Placental epithelial cell (primary cell): ENCODE measurements at places on chromosomes 4 and X. TPM values are rescaled to one million over a fixed set of nuclear protein-coding genes. Genes with fewer than 3 reads are reported as not detected.

Gene SPACA5
- not detected in 2 replicates for total RNA-seq

Gene GSX2
- not detected in 2 replicates for total RNA-seq

Gene TMEM165
- total RNA-seq, result 105 and 222 TPM in 2 replicates

Gene FATE1
- total RNA-seq, result not detected in 2 replicates

Gene MAGEB17
- total RNA-seq, result not detected in 2 replicates
